ENCODE measurements at places on chromosomes 1 and 21.

DNA sequence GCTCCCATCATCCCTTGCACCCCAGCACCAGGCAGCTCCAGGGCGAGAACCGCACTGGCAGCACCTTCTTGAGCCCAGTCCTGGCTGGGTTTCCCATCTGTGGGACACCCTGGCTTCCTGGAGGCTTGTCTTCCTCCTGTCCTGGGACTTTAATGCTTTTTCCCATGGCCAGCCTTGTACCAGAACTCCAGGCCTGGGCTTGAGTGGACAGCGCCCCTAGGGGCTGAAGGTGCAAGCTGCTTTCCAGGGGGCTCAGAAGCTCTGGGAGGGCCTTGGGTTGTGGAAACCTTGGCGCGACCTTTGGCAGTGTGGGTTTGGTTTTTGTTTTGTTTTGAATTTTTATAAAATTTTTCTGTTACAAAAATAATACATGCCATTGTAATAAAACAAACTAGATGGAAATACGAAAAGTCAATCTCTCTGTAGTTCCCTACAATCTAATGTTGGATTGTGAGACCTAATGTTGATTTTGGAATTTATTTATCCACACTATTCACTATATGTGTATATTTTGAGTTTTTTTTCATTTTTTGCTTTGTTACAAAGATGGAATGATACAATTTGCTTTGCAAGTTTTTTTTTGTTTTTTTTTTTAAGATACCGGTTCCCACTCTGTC is 33.8 kb upstream of the RPL11 start:
- no peak for DNase-seq

- peak; percentile 45 for DNase-seq
Measured at GRCh38 chr1:87325982-87326738, 2.5 kb upstream of the LMO4 start.

GRCh38 chr1:61797045-61797755 is 54.9 kb downstream of the PATJ start:
- no peak for DNase-seq

DNA sequence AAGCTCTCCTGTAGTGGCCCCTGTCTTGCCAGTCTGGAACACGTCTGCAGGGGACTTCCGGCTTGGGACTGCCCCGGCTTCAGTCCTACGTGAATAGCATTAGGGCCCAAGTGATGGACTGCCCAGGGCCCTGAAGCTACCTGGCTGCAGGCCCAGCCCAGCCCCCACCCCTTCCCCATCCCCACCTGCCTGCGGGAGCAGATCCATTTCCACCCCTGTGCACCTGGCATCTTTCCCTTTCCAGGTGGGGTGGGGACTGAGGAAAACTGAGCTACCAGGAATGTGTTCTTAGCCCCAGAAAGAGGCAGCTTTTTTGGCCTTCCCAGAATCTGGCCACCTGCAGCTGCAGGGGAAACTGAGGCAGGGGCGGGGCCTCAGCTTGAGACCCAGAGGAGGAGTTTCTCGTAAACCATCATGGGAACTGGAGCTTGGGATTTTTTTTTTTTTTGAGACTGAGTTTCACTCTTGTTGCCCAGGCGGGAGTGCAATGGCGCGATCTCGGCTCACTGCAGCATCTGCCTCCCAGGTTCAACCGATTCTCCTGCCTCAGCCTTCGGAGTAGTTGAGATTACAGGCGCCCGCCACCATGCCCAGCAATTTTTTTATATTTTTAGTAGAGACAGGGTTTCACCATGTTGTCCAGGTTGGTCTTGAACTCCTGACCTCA is 3.2 kb downstream of the EDN2 start:
- peak; percentile 65 for DNase-seq

- no peak for DNase-seq
Measured at GRCh38 chr1:157134442-157134841, 3.8 kb downstream of the ETV3 start.

- no peak for DNase-seq
Measured at GRCh38 chr1:229043115-229043514, 227.8 kb upstream of the RAB4A start.

- DNase-seq: no peak
Measured at GRCh38 chr1:99348397-99349132, 84.3 kb downstream of the PLPPR4 start.

DNA sequence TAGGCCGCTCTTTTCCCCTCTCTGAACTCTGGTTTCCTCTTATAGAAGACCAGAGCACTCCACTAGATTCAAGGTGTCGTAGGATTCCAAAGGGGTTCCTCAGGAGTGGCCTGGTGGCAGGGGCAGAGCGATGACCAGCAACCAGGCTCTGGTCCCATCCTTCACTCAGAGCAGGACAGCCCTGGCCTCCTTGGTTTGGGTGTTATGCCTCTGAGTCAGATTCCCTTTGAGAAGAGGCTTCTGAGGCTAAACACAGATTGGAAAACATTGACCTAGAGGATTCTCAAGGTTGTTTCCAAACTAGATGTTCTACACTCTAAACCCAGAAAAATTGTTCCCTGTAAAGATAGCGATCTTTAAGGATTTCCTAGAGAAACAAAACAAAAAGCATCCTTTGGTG is 49.8 kb upstream of the IKBKE start:
- no peak for DNase-seq

DNA sequence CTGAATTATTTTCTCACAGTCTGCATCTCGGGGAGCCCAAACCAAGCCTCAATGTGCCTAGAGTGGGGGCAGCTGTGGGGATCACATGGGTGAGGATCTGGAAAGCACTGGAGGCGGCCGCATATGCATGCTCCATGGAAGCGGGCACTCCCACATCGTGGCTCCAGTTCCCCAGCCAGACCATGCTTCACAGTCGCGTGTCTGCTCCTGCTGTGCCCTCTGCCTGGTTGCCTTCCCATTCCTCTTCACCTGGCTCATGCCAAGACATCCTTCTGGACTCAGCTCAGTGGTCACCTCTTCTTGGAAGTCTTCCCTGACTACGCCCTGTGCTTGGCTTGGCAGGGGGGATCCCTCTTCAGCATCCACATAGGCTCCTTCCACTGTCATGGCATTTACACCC is 32.8 kb downstream of the IGSF21 start:
- DNase-seq: no peak

DNA sequence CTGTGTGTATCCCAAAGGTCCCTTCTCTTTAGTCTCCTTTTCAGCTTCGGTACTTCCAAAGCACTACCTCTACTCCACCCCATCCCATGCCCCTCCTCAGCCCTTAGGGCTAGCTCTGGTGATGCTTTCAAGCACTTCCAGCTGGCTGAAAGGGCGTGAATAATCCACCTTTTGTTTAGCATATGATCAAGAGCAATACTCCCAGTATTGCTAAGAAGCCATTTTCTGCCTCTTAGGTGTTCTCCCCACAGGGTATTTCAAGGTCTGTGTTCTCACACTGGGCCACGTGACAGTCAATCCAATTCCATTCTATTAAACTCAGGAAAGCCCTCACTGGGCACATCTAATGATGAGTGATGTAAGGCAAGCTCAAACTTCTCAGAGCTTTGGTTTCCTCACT is 298.5 kb upstream of the PROX1 start:
- no peak for DNase-seq

DNA sequence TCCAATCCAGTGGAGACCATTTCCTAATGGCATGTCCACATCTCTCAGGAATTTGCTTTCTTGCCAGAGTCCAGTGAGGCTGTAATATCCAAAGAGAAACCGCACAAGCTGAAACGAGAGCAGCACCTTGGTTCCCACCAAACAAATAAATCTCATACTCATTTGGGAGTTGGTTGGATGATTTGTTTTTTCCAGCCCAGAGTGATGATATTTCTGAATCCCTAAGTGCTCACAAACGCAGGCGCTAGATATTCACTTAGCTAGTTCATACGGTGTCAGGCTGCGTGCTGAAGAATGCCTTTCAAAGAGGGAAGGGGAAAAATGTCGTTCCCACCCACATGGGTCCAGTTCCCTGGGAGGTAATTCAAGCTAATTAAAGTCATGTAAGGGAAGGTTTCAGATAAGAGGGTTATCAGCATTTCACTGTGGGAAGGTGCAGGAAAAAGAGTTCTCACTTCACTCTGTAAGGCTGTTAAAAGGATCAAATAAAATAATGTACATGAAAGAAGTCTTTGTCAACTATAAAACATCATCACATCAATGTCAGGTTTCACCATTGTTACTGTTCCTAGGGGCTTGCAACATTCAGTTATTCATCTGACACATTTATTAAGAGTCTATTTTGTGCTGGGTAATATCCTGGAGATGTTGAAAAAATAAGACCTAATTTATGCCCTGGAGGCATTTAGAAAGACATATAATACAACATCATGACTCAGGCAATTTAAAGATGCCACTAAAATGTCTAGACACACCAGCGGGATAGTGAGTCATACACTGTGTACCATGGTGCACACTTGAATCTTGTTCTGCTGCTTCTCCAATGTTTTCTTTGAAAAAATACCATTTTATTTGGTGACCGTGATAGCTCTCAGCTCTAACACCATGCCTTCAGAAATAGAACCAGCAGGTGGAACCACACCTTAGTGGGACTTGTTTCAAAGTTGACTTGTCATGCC is 19.3 kb downstream of the DPT start:
- DNase-seq: peak; percentile 53

DNA sequence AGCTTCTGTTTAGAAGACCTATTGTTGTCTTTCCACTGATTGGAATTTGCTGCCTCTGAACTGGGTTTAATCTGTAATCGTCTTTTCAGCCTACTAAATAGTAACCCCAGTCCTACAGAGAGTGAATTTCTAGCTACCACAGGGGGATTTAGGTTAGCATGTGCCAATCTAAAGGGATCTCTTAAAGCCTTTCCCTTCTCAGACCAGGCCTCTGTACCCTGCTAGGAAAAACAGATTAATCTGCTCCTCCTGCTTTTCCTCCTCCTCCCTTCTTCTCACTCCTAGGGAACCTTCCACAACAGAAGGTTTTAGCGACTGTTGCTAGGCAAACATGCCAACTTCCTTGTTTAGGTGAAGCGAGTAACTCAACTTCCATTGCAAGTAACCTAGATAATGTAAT is 1.3 kb upstream of the RC3H1 start:
- DNase-seq: no peak

GRCh38 chr1:200245473-200245872 is 164.4 kb downstream of the ZNF281 start:
- no peak for DNase-seq

GRCh38 chr1:51768971-51769588 is 109.4 kb downstream of the NRDC start:
- DNase-seq: peak; percentile 53

GRCh38 chr1:199657449-199657848 is 370.1 kb upstream of the NR5A2 start:
- no peak for DNase-seq

DNA sequence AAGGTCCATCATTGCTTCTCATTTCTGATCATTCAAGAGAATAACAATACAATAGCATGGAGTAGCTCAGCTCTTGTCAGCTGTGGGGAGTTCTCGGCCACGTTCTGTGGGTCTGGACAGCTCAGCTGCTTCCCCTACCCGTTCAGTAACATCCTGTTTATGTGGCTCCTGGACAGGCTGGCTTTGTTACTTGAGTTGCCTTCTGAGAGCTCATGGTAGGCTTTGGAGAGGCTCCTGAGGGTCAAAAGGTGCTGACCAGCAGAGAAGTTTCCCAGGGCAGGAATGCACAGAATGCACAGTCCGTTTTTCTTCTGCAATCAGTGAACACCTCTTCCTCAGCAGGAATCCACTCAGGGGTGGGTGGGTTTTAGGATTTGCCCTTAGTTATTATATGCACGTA is 36.0 kb downstream of the KAZN start:
- peak; percentile 11 for DNase-seq

DNA sequence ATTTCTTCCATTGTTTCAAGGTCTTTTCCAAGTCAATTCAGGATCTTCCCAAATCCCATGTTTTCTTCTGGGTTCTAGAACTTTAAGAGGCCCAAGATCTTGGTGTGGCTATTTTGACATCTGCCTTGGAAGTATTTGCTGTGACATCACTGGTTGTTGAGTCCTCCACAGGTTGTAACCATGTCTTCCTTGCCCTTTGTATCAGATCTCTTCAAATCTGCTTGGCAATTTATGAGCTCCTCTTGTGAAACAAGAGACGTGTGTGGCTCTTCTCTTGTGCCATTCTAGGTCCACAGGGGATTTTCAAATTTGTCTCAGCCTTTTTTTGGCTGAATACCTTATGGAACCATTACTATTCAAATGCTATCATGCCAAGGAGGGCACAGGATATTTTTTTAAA is 60.3 kb upstream of the KCNK2 start:
- DNase-seq: no peak

DNA sequence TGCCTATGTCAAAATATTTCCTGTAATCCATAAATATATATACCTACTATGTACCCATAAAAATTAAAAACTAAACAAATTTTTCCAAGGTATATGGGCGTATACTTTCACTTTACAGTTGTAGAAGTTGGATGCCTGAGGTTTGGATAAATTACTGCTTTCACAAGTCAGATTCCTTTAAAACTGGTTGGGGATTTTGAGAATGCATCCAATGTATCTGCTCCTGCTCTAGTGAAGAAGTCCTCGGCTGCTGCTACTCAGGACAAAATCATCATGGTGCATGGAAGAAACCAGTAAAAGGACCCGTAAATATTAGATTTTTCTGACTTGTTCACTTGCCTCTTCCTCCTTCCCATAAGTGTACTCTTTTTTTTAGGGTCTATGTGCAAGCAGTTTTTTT is 841.1 kb downstream of the USP25 start:
- no peak for DNase-seq

GRCh38 chr1:55362558-55362957 is 147.4 kb upstream of the USP24 start:
- no peak for DNase-seq

- peak; percentile 9 for DNase-seq
Measured at GRCh38 chr1:25569597-25570396, 26.4 kb downstream of the LDLRAP1 start.

- peak; percentile 41 for DNase-seq
Measured at GRCh38 chr1:111448482-111448917, 556 bp downstream of the WDR77 start.

- DNase-seq: no peak
Measured at GRCh38 chr1:169217636-169218035, 111.1 kb downstream of the ATP1B1 start.

GRCh38 chr1:243447347-243447746 is 191.5 kb downstream of the SDCCAG8 start:
- DNase-seq: no peak

DNA sequence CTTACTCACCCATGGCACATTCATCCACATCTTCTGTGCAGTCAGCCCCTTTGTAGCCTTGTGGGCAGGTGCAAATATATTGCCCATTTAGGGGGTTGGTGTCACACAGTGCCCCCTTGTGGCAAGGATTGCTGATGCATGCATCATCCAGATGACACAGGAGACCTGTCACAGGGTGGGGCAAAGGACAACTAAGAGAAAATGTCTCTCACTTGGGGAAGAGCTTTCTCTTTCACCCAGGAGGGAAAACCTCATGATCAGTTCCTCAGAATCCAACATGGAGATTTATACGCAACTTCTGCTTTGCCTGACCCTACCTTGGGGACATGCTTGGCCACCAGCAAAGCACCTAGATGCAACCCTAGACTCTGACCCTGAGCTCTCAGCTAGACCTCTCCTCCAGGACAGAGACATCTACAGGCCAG is 71.8 kb upstream of the ADAM30 start:
- DNase-seq: peak; percentile 32

GRCh38 chr1:56060906-56061305 is 518.5 kb downstream of the PLPP3 start:
- no peak for DNase-seq

GRCh38 chr1:100769906-100770646 is 50.5 kb downstream of the VCAM1 start:
- no peak for DNase-seq

All from NCI-H146 (cell line).